ENCODE measurements at places on chromosomes 12 and 14.

DNA sequence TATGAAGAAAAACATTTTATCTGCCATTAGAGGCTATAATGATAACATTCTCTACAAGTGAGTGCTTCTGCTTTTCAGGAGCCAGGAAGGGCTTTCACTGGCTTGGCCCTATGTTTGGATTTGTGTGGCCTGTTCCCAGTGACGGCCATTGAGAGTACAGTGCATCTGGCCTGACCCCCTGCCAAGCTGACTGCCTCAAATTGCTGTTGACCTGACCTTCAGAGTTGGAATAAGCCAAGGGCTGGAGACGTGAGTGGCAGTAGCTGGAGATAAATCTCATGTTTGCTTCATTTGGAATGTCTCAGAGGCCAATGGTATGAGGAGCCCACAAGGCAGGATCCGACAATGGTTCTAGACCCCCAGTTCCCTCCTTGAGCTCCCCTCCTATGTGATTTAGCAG is 28.3 kb upstream of the PLEKHG7 start:
- no peak for DNase-seq

GRCh38 chr12:26689281-26689841 is 143.6 kb downstream of the ITPR2 start:
- DNase-seq: no peak

DNA sequence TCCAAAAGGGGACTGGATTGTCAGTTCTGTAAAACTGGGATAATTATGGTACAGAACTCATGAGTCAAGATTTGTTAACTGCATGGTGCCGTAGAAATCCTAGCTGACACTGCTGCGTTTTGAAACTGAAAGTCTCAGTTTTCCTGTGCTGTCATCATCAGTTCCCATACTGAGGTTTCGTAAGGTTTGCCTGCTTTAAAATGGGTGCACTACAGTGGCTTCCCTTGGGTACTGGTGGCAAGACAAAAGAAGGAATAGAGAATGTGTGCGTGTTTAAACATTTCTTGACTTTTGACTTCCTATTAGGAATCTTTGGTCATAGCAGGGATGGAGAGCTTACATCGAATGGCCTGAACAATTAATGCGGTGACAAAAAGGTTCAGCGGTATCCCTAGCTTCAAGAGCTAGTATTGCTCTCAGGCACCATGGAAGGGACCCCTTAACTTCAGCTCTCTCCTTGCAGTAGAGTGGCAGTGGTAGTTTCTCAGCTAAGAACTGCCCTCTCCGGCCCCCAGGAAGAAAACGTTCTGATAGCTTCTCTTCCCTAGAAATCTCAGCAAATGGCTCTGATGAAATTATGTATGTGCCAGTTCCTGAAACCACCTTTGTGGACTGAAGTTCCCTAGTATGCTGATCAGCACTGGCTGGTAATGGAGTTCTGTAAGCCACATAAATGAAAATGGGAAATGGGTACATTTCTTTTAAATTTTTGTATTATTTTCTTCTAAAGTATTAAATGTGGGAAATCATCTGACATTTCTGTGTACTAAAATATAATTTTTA is 28.9 kb downstream of the ANO6 start:
- no peak for DNase-seq

DNA sequence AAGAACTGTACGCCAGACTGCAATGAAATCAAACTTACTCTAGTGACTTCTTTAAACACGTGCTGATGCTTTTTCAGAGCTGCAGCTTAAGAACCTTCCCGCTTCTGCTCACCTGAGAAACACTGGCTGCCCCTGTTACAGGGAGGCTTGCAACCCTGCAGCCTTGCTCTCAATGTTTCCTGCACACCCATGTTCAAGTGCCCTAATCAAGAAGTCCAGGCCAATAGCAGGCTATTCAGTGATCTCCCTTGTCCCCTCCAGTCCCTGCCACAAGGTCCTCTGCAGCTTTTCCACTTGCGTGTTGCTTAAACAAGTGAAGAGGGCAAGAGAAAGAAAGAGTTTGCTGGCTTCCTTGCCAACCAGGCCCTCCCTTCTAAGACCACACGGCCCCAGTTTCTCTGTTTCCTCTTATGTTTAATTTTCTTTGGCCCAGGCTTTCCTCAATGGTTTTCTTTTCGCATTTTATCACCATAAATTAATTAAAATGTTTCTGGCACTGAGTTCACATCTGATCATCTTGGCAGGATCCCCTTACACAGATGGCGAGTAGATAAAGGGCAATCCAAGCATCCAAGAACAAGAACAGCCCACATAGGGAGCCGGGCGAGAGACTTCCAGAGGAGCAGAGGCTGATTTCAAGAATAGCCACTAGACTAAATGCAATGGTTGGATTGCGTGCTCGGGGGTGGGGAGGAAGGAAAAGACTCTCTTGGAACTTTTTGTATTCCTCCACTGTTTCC is 82.3 kb upstream of the CDKN3 start:
- no peak for DNase-seq

GRCh38 chr12:61996717-61997116 is 263.5 kb upstream of the USP15 start:
- no peak for DNase-seq

GRCh38 chr12:105978276-105978675 is 160.5 kb downstream of the NUAK1 start:
- DNase-seq: no peak

DNA sequence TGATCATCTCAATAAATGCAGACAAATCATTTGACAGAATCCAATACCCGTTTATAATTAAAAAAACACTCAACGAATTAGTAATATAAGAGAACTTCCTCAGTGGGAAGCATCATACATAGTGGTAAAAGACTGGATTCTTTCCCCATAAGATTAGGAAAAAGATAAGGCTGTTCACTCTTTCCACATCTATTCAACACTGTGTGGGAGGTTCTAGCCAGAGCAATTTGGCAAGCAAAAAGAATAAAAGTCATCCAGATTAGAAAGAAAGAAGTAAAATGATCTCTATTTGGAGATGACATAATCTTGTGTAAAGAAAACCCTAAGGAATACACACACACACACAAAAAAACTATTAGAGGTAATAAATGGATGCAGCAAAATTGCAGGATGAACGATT is 38.4 kb downstream of the YEATS4 start:
- DNase-seq: no peak

DNA sequence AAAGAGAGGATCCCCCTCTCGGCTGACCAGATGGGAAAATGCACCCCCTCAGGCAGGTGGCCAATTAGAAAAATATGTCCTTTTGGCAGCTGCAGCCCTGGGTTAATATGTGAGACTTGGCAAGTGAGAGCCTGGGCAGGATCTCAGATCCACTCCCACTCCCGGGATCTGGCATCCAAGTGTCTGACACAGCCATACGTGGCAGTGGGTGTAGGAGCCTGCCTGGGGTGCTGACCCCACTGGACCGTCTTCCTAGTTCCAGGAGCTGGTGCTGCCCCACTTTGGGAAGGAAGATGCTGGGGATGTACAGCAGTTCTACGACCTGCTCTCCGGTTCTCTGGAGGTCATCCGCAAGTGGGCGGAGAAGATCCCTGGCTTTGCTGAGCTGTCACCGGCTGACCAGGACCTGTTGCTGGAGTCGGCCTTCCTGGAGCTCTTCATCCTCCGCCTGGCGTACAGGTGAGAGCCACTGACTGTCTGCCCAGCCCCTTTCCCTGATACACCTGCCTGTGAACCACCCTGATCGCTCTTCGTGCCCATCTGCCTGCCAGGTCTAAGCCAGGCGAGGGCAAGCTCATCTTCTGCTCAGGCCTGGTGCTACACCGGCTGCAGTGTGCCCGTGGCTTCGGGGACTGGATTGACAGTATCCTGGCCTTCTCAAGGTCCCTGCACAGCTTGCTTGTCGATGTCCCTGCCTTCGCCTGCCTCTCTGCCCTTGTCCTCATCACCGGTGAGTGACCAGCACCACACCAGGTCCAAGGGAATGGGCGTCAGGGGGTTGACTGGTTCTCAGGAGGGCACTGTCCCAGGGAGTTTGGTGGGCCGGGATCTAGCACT is 5.8 kb downstream of the NR4A1 start:
- no peak for DNase-seq

GRCh38 chr12:114936148-114937079 is 252.4 kb upstream of the TBX3 start:
- no peak for DNase-seq

DNA sequence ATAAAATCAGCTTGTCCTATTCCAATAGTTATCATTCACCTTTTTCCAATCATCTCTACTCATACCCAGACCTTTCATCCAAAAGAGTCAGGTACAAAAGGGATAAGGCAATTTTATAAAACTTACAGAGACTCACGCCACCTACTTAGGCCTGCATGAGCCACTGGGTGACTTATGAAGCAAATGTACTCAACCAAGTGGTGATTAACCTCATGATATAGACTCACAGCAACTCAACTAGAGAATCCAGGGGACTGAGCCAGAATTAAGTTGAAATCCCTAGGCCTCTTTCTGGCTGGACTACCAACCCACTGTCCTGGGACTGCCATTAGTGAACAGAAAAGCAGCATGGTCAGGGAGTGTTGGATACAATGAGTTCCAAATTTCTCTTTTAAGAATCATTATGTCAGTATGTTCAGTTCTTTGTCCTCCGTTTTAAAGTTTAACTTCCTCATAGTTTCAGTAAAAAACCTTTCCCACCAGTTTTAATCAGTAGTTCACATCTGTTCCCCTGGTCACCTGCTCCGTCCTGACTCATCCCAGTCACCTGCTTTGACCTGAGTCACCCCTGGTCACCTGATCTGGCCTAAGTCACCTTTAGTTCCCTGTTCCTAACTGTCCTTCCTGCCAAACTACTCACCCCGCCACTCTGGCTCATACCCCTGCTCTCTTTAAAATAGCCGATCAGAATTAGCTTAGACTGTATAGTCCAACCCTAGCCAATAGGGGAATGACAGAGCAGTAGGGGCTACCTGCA is 36.8 kb downstream of the SPTSSA start:
- DNase-seq: no peak

- peak; percentile 44 for DNase-seq
Measured at GRCh38 chr12:92516277-92516600, 186.6 kb upstream of the PLEKHG7 start.

- no peak for DNase-seq
Measured at GRCh38 chr12:101876322-101876860, 989 bp upstream of the DRAM1 start.

GRCh38 chr14:60861545-60862140 is 119.2 kb downstream of the TRMT5 start:
- no peak for DNase-seq

DNA sequence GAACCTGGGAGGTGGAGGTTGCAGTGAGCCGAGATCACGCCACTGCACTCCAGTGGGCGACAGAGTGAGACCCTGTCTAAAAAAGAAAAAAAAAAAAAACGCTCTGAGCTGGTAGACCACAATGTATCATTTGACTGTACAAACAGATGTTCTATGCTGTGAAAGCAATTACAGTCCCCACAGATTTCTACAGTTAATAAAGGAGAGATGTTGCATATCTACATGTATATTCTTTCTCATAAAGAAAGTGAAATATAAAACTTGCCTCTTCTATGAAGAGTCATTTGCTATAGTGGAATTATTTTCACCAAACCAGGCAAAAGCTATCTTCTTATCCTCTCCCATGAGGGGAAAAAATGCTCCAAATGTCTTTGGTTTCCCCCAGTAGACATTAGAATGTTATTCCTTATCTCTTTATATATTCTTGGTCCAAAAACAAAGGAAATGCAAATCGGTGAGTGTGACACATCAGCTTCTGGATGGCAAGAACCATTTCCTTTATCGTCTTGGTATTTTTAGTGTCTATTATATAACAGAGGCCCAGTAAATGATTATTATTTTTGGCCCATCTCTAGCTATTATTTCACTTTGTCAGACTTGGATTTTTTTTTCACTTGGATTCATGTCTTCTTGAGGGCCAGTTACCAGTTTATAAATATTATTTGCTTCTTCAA is 230.4 kb downstream of the SSPN start:
- DNase-seq: no peak

- no peak for DNase-seq
Measured at GRCh38 chr12:50257236-50258166, 25.8 kb downstream of the LIMA1 start.

GRCh38 chr12:66140731-66141130 is 10.2 kb upstream of the LLPH start:
- DNase-seq: no peak

DNA sequence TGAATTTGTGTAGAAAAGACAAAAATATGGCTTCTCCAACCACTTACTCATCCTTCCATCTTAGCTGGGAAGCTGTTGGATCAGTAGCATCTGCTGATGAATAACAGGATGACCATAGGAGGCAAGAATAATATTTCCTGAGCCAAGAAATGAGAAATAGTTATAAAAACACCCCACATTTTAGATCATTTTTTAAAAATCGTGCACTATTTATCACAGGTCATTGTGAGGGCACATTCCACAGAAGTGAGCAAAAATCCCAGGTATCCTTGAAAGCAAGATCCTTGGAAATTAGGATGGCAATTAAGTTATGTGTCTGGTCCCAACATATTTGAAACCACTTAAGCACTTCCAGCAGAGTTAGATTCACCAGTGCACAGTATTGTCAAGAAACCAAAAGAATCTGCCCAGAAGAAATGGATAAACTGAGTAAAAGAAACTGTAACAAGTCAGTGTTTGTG is 8.4 kb downstream of the FAR2 start:
- no peak for DNase-seq

GRCh38 chr12:92002195-92002649 is 143.4 kb downstream of the BTG1 start:
- DNase-seq: no peak

DNA sequence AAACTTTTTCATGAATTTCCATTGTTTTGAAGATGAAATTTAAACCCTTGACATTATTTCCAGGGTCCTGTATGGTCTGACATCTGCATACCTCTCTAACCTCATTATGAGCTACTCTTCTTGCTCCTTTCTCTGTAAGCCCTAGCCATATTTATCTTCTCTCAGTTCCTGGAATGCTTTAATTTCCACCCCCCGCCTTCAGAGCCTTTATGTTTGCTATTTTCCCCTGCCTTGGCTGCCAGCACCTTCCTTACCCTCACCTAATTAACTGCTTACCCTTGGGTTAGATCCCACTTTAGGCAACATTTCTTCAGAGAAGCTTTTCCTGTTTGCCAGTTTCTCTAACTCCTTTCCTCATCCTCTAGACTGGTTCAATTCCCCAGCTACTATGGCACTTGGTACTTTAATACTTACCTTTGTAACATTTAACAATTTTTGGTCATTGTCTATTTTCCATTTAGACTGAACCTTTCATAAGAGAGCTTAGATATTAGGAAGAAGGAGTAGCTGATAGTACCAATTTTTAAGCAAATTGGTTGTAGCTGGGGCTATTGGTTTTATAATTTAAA is 6.0 kb downstream of the STYX start:
- DNase-seq: no peak

DNA sequence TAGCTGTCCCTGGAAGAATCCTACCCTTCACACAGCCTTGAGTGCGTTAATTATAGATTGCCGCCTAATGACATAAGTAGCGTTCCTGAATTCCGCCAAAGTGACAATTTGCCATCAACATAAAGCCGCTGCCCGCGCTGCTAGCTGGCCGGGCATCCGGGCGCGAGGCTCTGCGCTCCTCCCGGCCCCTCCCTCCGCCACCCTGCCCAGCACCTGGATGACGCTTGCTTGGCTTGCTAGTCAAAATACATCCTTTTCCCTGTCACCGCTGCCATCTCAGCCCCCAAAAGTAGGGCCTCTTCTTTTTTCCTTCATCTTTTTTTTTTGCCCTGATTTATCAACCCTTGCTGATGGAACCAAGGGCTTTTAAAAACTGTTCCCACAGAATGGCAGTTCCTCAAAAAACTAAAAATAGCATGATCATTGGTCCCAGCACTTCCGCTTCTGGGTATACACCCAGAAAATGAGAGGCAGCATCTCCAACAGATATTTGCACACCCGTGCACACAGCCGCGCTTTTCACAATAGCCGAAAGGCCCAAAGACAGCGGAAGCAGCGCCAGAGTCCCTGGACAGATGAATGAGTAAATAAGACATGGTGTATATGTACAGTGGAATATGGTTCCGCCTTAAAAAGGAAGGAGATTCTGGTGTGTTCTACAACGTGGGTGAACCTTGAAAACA is 235.2 kb downstream of the BCL11B start:
- DNase-seq: no peak

Measured in activated CD4-positive, alpha-beta T cell treated with anti-CD3 and anti-CD28 coated beads for 4 hours (primary cell).